ENCODE measurements at places on chromosomes 3 and 15.

DNA sequence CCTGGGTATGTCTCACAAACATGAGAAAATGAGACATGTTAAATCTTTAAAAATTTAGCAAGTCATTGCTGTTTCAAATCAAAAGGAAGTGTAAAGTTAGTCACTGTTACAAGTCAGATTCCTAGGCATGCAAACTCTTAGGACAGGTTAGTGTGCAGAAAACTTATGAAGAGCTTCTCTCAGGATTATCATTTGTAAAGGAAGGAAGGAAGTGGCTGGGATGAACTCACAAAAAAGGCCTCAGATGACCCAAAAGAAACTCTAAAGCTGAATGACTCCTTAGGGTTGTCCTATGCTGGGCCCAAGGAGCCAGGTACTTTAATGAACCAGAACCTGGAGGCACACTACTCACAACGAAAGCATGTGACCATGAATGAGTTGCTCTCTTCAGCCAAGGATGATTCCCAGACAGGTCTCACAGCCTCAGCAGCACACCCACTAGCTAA lies 25.0 kb downstream of the MSL2 start:
- no peak overlapping the region for H3K4me3 ChIP-seq
- peaks cover 42% of the 10 kb centered on the region for H3K4me1 ChIP-seq
- no peaks in the 10 kb centered on the region for H3K36me3 ChIP-seq
- H3K27me3 ChIP-seq, result no peaks in the 10 kb centered on the region

GRCh38 chr15:62847900-62848489 lies 194.6 kb upstream of the TPM1 start:
- no peak overlapping the region for H3K4me3 ChIP-seq
- H3K36me3 ChIP-seq, result no peaks in the 10 kb centered on the region
- peak; percentile 68 for DNase-seq
- H3K4me1 ChIP-seq, result no peaks in the 10 kb centered on the region
- peaks cover 4% of the 10 kb centered on the region for H3K27me3 ChIP-seq

- no peaks in the 10 kb centered on the region for H3K27me3 ChIP-seq
- no peak overlapping the region for H3K4me3 ChIP-seq
- H3K4me1 ChIP-seq, result peaks cover 9% of the 10 kb centered on the region
- no peaks in the 10 kb centered on the region for H3K36me3 ChIP-seq
- DNase-seq, result no peak
- no peak overlapping the region for H3K27ac ChIP-seq
Observed at GRCh38 chr3:183301937-183302580, 49.0 kb downstream of the B3GNT5 start.

GRCh38 chr3:133962849-133963248 lies 66.9 kb downstream of the SLCO2A1 start:
- no peaks in the 10 kb centered on the region for H3K4me1 ChIP-seq
- H3K4me3 ChIP-seq, result no peak overlapping the region
- no peak overlapping the region for H3K27ac ChIP-seq
- no peaks in the 10 kb centered on the region for H3K27me3 ChIP-seq
- H3K36me3 ChIP-seq, result no peaks in the 10 kb centered on the region
- no peak for DNase-seq

DNA sequence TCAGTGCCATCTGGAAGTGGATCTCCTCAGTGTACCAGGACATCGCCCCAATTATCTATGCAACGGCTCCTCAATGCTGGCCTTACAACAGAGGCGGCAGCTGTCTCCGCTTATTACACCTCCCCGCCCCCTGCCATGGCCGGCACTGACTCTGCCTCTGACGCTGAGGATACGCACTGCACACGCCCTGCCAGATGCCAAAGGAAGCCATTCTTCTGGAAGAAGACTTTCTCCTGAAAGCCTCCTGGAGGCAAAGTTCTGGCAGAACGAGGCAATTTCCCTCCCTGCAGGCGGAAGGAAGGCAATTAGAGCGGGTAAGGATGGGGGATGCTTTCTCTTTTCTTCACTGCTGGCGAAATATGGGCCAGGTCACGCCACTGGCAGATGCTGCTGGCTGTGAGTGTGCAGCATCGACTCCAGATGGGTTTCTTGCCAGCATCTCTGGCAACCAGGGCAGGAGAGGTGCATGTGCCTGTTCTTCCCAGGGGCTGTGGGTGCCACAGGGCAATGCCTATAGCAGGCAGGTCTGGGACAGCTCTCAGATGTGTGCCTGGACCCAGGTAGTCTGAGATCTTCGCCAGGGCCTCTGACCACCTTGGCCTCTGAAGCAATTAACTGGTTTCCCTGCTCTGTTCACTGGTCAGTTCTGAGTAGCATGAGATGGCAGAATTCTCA lies 62.2 kb upstream of the MRPS22 start:
- no peak overlapping the region for H3K27ac ChIP-seq
- DNase-seq, result no peak
- H3K4me3 ChIP-seq, result no peak overlapping the region
- peaks cover 3% of the 10 kb centered on the region for H3K27me3 ChIP-seq
- H3K4me1 ChIP-seq, result no peaks in the 10 kb centered on the region

All from activated CD4-positive, alpha-beta memory T cell treated with anti-CD3 and anti-CD28 coated beads for 36 hours (primary cell).